ENCODE measurements at places on chromosomes 4 and X.
A peak's percentile ranks its signal among the peaks of the same experiment; 100 is the strongest.

DNA sequence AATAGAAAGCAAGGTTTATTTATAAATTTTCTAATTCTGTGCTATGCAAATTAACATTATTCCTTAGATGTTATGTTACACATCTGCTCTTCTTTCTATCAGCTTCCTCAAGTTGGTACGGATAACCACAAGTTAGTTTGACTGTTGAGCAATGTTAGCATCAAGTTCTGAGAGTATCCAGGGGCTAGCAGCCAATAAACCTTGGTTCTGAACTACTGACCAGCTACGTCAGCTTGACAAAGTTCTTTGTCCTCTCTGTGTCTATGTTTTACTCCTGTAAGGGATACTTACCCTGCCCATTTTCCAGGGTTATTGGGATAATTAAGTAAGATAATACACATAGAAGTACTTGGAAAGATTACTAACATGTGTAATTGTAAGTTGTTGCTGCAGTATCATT, 8.1 kb upstream of the TEX13A start:
- no peak for DNase-seq

DNA sequence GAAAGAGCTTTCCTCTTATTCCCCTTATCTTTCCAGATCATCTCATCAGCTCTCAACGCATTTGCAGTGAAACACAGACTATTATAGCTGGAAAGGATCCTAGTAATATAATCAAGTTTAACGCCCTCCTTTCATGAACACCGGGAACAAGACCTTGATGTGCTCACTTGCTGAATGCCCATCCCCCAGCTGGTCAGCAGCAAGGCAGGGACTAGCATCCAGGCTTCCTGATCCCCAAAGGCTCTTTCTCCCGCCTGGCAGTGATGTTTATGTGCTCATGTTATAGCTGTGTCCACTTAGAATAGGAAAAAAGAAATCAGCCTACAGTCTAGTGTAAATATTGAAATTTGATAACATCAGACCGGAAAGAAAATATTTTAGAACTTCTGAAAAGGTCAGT, 24.6 kb downstream of the GPC4 start:
- no peak for DNase-seq

GRCh38 chrX:119693996-119694451, 1.1 kb upstream of the SEPTIN6 start:
- peak; percentile 33 for DNase-seq

DNA sequence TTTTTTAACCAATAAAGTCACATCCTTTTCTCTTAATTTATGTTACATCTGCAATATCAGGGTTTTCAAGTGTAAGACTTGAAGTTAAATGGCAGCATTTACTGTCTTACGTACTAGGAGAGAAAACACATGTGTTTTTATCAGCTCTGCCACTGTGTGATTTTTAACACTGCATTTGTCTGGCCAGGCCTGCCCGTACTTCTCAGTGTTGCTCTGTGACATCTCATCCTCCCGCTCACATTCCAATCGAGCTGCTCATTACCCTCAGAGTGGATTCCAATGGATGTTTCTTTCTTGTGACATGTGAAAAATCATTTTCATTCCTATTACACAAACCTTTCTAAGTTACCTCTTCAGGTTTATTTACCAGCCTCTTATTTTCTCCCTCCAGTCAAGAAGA, 420.3 kb downstream of the FAT4 start:
- DNase-seq = peak; percentile 29

GRCh38 chrX:134543288-134543687, 83.3 kb downstream of the HPRT1 start:
- no peak for DNase-seq

DNA sequence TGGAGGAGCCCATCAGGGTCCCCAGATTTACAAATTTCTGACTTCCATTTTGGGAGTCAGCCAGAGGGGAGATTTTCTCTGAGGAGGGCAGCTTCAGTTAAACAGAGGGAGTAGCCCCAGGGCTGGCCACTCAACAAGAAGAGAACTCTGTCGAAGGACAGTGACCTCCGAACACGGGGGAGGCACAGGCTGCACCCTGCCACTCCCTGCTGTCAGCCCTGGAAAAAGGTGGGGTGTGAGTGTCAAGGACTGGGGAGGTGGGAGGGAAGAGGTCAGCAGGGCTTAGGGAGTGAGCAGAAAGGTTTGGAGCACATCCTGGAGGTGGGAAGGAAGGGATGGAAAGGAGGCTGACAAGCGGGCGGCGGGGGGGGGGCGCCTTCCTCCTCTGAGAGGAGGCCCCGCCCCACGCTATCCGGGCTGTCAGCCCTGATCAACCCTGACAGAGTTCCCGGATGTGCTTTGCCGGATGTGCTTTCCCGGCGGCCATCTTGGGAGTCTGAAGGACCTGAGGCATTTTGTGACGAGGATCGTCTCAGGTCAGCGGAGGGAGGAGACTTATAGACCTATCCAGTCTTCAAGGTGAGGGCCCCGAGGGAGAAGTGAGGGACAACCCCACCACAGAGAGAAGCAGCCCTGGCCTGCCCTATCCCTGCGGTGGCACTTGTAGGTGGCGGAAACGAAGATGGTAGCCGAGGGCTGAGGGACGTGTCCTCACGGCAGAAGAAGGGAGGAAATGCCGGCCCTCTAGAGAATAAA, at the start of gene MAGEC1:
TSS of gene MAGEC1 (plus strand) at position 495 of the 756 bp plus-strand sequence. CDS start 1,179 bp downstream, outside the sequence.
- no peak for DNase-seq

DNA sequence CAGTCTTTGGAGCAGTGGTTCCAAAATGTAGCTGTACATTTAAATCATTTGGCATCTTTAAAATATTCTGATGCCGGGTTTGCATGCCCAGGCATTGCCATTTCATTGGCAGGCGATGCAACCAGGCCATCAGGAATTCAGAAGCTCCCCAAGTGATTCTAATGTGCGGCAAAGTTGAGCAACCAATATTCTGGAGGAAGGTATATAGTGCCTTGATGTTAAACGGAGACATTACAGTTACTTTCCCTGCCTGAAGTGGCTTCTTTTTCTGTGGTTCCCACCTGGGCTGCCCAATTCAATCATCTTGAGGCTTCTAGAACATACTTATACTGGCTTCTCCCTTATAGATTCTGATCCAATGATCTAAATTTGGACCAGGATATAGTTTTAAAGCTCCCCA, 68.7 kb upstream of the PGM2 start:
- no peak for DNase-seq

- no peak for DNase-seq
Measured at GRCh38 chr4:145879598-145879997, 59.0 kb downstream of the ZNF827 start.

DNA sequence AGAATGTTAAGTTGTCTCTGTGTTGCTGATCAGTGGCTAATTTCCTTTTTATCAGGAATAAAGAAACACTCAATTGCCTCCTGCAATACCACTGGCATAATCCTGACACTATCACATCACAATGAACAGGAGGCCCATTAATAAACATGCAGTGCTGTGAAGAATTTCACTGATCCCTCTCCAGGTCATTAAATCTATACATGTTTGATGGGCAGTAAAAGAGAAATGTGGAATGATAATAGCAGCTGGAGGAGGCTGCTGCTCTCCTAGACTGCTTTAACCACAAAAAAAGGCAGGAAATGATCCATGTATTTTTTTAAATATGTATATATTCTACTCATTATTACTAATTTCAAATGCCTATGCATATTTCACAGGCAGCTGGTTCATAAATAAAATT, 202.1 kb downstream of the CENPC start:
- DNase-seq = no peak

GRCh38 chr4:143700416-143701352, at the start of gene FREM3:
Gene FREM3 (minus strand): TSS chr4:143700675. CDS start chr4:143700675, 0 bp downstream.
- peak; percentile 41 for DNase-seq

DNA sequence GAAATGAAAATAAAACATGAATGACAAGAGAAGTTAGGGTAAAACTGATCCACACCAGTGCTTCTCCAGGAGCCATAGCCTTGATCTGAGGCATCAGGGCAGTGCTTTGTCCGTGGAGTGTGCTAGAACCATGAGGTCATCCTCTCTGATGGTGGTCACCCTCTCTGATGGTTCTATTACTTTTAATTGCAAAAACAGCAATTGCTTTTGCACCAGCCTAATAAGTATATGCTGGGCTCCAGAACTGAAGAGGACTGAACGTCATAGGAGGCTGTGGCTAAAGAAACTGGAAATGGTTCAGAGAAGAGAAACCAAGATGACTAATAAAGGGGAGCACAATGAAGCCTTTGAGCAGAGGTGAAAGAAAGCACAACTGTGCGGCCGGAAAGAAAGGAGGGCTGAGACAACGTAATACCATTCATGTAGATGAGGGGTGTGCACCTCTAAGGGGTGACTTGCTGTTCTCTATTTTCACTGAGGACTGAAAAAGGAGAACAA, 17.0 kb upstream of the TMEM154 start:
- DNase-seq = no peak

- DNase-seq = peak; percentile 80
Measured at GRCh38 chrX:41441934-41442823, 5.0 kb upstream of the NYX start.
